ENCODE measurements at places on chromosomes 6 and 20.

DNA sequence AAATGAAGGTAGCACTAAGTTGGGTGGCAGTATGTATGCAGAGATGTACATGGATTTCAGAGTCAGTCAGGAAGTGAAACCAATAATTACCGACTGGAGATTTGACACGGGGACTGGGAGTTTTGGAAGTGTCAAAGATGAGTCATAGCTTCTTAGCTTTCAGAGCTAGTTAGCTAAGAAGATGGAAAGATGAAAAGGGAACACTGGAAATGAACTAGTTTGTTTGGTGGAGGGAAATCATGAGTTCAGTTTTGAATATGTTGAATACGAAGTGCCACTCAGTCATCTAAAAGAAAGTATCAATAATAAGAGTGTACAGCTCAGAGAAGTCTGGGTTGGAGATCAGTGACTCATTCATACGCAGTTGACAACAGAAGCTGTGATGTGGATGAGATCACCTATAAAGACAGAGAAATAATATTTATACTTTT, 7.5 kb downstream of the ESF1 start:
- DNase-seq: no peak

DNA sequence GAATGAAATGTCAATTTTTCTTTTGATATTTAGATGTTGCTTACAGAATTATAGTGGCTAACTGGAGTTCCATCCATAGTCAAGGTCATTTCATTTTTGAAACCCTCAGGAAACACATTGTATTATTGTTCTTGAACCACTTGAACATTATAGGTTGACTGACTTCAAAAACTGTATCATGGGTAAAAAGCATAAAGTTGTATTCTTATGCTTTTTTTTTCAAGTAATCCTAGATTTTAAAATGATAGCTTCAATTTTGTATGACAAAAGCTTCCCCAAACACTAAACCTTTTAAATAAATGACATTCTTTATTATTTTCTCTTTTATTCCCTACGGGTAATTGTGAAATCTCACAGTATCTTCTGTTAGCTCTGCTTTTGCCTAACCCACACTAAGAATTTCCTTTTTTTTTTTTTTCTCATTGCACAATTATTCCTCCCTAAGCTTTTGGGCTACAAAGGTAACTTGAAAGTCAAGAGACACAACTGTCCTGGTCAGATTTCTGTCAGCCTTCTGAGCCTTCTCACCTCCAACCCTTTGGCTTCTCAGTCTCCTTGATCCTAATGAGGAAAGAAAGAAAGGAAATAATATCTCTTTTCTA, 36.9 kb upstream of the LAMA4 start:
- no peak for DNase-seq

DNA sequence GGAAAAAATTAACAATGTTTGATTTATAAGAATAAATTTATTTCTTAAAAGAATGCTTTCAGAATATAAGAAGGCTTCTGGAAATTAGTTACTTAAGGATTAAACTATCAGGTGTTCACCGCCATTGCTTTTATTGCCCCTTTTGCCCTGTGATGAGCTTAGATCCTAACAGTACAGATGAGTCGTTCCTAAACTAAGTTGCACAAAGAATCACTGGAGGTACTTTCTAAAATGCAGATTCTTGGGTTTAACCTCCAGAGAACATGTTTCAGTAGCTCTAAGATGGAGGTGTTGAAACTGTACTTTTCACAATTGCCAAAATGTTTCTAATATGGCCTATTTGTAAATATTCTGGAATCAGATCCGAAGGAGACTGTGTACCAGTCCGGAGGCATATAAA, 211.9 kb downstream of the GMDS start:
- DNase-seq: no peak

GRCh38 chr6:24032896-24033688, 92.9 kb upstream of the NRSN1 start:
- DNase-seq: no peak

GRCh38 chr6:137352859-137353258, 133.7 kb upstream of the IFNGR1 start:
- DNase-seq: no peak

GRCh38 chr20:32017711-32018251, 7.5 kb downstream of the CCM2L start:
- DNase-seq: no peak

GRCh38 chr6:108163267-108163643, 2.6 kb upstream of the NR2E1 start:
- DNase-seq: no peak

DNA sequence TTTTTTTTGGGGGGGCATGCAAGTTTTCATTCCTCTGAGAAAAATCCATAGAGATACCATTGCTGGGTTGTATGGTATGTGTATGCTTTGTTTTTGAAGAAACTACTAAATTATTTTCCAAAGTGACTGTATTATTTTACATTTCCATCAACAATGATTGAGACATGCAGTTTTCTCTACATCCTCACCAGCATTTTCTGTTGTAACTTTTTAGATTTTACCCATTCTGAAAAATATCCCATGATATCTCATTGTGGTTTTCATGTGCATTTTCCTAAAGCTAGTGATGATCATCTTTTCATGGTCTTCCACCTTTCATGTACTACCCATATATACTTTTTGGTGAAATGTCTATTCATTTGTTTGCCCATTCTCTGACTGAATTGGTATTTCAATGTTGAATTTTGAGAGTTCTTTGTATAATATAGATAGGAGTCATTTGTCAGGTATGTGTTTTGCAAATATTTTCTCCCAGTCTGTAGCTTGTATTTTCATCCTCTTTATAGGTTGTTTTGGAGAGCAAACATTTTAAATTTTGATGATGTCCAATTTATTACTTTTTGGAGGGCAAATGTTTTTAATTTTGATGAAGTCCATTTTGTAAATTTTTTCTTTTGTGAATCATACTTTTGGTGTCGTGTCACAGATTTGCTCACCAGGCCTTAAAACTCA, 827.5 kb upstream of the CITED2 start:
- DNase-seq: no peak

- DNase-seq: no peak
These were observed 149.7 kb downstream of the PLCB4 start for GRCh38 chr20:9218531-9218961.

DNA sequence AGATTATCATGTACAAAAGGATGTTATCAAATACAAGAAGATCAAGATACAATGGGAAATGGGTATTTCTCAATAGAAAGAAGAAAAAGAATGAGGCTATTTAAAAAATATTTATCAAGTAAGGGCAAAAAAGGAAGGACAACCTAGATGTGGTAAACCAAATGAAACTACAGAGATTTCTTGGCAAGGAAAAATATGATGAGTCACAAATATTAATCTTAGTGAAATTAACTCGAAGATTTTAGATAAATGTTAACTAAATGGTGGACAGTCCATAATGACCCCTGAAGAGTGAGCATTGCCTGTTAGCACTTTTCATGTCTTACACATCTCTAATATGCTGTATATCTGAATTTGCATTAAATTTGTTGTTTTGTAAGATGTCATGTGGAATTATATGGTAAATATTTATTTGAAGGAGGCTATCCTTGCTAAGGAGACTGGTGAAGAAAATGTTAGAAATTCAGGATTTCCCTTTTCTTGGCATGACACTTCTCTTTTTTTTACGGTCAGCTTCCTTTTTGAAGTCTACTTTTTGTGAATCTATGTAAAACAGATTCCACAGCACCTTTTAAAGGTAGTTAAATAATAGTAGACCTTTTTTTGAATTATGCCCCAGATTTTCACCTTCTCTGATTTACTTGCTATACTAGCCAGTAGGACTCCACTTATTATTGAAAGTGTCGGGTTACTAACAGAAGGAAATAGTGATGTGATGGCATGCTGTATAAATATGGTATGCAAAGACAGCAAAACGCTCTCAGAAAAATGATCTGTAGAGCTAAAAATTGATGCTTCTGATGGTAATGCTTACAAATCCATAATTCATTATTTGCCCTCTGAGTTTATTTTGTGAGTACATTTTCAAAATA, 120.5 kb downstream of the HIVEP1 start:
- DNase-seq: no peak

DNA sequence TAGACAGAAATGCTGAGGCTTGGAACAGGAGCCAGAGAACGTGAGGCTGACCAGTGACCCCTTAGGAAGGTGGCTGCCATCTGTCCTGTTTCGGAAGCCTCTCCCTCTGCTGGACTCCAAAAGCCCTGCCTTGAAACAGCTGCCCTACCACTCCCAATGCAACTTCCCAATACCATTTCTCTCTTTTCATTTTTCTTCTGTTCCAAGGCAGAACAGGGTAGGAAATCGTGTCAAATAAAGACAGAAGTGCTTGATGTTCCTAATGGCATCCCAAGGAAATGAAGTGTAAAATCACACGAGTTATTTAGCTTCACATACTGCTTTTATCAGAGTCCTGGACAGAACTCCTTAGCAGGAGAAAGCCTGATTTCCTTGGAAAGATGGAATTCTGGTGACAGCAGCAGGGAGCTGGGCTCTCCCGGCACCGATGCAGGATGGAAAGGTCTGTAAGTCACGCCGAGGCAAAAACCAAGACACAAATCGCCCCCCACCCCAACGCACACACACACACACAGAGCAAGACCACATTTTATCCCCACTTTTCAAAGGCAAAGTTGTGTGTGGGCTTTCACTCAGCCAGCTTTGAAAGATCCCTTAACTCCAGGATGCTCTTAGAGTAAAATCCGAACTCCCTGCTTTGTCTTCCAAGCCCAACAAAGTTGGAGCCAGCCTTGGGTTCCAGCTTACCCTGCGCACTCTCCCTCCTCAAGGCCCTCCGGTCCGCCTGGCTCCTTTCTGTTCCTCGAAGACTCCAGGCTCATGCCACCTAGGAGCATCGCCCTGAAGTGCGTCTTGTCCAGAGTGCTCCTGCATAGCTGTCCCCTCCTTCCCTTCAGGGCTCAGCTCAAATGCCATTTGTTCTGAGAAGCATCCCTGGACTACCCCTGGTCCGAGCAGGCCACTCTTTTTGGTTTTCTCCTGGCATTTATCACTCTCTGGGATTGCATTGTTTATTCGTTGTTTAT, 11.6 kb upstream of the STX16 start:
- DNase-seq: no peak

- DNase-seq: no peak
These were observed 80.6 kb upstream of the ARMC2 start for GRCh38 chr6:108767418-108768165.

DNA sequence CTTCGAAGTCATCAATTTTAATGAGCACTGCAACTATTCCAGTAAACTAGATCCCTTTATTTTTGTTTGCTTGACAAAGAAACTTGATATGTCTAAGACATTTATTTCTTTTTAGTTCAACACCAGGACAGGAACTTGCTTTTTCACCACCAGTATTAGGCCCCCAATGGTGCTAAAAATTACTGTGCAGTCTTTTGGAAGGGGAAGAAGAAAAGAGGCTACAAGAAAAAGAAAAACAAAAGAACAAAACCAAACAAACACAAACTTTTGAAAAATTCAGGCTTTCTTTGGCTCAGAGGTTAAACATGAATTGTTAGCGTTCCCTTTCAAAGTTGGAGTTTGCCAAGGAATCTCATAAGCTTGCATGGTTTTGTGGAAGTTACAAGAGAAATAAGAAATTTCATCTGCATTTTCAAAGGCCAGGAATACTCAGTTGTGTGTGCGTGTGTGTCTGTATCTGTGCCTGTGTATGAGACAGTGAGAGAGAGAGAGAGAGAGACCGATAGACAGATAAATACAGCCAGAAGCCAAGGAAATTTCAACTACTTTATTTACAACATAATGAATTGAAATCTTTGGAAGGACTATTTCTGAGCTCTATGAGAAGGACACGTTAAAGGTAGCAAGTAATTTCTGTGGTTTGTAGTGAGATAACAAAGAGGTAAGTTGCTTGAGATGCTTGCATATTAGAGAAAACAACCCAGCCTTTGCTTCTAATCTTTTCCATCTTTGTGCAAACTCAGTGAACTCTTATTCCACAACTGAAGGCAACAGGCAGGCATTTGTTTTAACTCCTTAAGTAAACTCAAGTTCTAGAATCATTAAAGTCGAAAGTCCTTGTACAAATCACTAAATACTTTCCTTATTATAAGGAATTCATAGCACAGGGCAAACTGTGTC, 171.0 kb upstream of the CITED2 start:
- DNase-seq: no peak

DNA sequence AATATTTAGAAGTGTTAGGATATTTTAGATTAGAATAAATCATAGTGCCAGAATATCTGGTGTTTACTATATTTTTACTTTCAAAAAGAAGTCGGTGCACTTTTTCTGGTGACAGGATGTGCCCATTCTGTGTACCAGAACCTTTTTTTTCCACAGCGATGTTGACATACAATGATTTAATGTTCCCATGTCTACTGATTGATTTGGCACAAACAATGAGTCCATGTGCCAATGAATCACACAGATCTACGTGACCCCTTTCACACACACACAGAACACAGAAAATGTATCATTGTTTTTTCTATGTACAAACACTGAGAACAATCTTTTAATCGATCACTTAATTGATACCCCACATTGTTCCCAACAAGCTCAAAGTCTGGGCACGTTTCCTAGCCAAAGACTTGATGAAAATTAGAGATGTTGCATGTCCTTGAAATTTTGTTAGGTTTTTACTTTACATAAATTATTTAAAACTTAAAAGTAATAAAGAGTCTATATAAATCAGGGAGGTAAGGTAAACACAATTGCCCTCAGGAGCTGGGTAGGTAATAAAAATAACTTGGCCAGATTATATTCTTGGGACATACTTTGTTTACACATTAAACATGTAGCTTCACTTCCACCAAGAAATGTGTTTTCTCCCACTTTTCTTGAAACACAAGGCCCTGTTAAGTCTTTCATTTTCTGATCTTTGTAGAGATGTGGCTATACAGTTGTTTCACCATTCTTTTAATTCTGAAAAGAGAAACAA, 36.4 kb upstream of the SOX4 start:
- no peak for DNase-seq

DNA sequence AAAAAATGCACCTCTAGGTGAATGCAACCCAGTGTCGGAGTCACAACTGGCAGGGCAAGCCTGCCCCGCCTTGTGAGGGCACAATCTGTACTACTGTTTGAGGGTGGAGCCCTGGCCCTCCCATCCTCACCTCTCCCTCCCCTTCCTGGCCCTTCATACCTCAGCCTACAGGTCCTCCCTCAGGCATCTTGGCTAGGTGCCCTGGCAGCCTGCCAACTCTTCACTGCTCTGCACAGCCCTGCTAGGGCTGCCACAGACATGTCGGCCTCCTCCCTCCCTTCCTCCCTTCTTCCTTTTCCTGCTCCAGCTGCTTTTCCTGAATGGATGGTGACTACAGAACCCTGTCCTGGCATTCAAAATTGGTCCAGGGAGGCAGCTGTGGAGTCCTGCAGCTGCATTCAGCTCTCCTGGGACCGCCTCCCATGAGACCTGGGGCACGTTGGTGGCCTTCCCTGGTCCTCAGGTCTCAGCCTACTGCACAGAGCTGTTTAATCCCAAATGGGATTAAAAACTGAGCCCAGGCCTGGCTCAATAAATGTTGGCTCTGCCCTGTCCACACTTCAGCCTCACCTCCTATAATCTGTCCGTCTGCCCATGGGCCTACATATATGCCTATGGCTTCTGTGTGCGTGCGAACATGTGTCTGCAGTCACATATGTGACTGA, 52.7 kb downstream of the CDH22 start:
- DNase-seq: peak; percentile 26

GRCh38 chr6:56143796-56144195, 103.6 kb downstream of the COL21A1 start:
- no peak for DNase-seq

Data from endothelial cell (in vitro differentiated cells).